Dermis blood vessel endothelial cell (primary cell): ENCODE measurements at places on chromosomes 2 and 18. TPM values are rescaled to one million over a fixed set of nuclear protein-coding genes. Genes with fewer than 3 reads are reported as not detected.

Gene REG1B
- not detected in 2 replicates for total RNA-seq

Gene L3MBTL4
- total RNA-seq, result 5.9 and 8.0 TPM in 2 replicates

- no peak for DNase-seq
Observed at GRCh38 chr2:11022064-11022463, 110.3 kb downstream of the KCNF1 start.

Gene ASB1
- 8.5 and 24.3 TPM in 2 replicates for total RNA-seq

Gene PAX8
- 0.65 and 0.68 TPM in 2 replicates for total RNA-seq

Gene ERFE
- 0.34 and 0.47 TPM in 2 replicates for total RNA-seq
